ENCODE measurements at places on chromosomes 7 and 10.

DNA sequence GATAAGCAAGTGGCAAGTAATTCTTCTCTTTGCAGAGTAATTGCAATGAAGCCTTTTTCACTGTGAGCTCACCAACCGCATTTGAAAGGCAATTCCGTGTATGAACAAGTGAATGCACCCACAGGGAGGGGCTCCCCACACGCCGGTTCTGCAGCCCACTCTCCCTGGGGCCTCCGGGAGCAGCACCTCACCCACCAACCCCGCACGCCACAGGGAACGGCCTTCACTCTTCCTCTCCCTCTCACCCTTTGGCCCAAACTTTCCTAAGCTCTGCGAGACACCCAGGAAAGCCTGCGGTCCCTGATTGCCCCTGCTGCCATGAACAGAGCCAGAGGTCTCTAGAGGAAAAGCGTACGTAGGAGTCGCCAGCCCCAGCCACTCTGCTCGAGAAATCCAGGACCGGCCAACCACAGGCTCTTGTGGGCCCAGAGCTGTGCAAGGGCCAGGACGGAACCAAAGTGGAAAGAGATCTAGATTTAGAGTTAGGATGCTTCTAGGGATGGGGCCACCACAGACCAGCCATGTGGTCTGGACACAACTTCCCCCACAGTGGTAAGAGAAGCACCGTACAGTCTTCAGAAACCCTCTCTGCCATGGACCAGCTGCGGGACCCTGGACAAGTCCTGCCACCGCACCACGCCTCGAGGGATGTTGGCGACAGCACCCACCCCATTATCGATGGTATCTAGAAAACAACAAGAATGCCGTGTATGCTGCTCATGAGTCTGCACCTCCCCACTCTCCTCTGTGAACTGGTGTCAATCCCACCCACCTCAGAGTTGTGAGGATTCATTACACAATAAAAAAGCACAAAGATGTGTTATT is 3.6 kb downstream of the WDR86 start:
- DNase-seq = no peak

GRCh38 chr10:120355425-120355824 is 101.6 kb upstream of the PLPP4 start:
- no peak for DNase-seq

- DNase-seq = no peak
These were observed 57.6 kb upstream of the MDFIC start for GRCh38 chr7:114864278-114864677.

DNA sequence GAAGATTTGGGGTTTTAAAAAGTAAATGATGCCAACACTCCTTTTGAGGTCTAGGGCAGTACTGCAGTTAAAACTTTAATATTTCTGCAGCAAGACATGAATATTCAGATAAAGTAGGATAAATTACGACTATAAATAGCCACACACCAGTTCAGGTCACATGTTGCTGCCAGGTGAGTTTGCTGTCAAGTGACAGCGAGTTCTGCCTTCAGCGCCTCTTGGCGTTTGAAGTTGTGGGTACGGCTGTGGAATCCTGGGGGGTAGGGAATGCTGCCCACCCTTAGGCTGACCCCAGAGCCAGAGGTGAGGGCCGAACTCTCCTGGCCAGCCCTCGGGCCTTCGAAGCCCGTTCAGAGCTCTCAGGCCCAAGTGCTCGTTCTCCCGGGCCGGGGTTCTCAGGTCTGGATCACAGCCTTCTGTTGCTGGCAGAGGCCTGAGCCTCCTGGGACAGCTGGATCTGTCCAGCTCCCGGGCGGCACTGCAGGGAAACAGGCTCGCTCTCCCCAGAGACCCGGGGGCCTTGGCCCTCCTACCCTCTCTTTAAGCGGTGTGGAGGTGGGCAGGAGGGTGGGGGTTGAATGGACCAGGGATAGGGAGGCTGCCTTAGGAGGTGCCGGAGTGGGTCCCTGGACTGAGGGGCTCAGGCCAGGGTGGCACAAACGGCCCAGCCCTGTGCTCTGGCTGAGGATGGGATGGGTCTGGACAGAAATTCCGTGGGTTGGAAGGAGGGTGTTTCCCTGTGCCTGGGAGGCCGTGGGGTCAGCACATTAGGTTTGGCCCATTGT is 5.4 kb downstream of the BRI3 start:
- DNase-seq = no peak

DNA sequence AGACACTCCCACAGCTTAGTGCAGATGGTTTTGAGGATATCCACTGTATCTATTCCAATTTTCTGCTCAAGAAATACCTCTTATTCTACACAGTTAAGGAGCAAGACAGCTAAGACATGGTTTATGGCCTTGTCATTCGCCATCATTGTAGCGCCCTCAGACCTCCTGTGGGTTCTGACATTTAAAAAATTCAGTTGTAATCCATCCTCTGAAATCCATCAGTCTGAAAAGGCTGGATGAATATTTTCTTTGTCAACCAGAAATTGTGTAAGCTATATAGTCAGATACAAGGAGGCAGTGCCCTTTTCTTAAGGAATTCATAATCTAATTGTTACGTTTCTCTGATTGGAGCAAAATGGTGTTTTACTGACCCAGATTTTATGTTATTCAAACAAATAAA is 353.6 kb downstream of the GALNT17 start:
- no peak for DNase-seq

DNA sequence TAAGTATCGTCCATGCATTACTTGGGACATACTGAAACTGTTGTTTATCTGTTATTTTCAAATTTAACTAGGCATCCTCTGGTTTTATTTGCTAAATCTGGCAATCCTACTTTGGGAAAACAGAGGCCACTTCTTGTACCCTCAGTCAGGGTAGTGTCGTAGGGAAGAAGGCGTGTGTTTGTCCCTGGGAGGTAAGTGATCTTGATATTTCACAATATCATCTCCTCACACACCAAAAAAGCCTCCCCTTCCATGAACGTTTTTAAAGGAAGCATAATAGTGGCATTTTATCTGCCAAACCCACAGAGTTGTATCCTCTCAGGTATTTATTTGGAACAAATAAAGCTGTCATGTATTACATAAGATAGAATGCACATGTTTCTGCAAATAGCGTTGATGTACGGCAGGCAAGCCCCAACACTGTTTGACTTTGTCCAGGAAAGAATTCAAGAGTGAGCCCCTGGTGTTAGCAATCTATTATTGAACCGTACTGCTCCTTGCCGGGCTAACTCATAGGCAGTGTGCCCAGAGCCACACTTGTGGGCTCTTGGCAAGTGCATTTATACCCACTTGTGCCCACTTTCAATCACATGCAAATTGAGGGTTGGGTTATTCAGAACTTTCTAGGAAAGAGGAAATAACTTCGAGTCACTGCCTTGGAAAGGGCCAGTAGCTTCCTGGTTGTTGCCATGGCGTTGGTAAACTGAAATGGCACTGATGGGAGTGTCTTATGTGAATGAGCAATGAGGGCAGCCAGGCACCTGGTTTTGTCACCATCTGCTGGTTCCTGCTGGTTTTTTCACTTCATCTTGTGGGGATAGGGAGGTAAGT is 266.0 kb downstream of the USP6NL start:
- DNase-seq = peak; percentile 14

GRCh38 chr7:80584778-80585177 is 53.7 kb upstream of the CD36 start:
- DNase-seq = no peak

DNA sequence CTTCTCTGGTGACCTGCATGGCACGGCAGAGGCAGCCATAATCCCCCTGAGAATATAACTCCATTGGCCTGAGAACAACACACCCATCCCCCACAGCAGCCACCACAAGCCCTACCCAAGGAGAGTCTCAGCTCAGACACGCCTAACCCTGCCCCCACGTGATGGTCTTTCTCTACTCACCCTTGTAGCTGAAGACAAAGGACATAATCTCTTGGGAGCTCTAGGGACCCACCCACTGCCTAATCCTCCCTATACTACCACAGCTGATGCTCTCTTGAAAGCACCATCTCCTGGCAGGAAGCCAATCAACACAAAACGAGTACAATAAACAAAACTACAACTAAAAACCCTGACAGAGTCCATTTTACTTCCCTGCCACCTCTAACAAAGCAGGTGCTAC is 30.7 kb upstream of the HPSE2 start:
- DNase-seq = no peak

- no peak for DNase-seq
These were observed 24.0 kb downstream of the COL26A1 start for GRCh38 chr7:101386558-101387231.

GRCh38 chr7:74388880-74389415 is 64.8 kb upstream of the GTF2IRD1 start:
- no peak for DNase-seq

DNA sequence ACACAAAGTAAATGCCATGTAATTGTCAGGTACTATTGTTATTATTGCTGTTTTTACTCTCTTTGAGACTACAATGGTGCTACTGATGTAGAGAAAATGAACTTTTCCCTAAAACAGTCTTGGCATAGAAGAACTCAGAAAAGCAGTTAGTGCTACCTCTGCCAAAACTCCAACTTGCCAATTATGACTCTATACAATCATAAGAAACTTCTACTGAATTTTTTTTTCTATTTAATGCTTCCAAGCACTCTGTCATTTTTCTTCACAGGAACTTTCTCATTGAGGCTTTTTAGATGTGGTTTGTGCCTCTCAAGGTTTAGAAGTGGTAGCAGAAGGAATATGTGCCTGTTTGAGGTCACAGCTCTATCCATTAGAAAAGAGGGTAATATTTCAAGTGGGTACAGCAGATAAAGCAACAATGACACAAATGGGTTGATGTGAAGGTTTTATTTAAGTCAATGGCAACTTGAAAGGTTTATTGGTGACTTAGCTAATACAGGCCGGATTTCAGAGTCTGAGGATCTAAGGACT is 64.0 kb upstream of the FERD3L start:
- DNase-seq = no peak

DNA sequence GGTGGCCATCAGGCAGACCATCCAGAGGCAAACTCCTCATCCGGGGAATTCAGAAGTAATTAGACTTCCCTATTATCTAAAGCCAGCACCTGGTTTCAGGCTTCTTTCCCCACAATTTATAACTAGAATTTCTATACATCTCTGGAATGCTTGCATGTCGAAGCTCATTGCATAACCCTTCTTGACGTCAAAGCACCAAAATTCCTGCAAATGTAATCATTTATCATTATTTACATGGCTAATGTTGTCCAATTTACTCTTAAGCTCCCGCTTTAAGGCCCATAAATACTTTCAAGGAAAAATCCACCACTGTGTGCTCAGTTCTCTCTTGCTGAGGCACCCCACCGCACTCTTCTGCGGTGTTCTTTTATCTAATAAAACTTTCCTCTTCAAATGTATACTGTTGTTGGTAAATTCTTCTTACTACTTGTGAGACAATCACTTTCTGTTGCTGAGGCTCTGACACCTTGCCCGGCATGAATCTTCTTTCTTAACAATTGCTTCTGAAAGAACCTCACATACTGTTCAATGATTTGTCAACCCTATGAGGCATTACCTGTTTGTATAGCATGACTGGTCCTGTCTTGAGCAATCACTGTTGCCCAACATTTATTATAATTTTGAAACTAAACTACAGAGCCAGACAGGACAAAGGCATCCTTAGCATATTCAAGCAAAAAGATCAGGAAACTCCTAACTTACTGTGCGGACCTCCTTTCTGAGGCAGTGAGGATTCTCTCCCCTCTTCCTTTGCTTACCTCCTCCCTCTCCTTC is 17.4 kb upstream of the GPR141 start:
- DNase-seq = no peak

GRCh38 chr10:120474956-120475355 is 17.9 kb downstream of the PLPP4 start:
- no peak for DNase-seq

GRCh38 chr10:125194814-125195213 is 34.5 kb upstream of the CTBP2 start:
- DNase-seq = no peak

GRCh38 chr7:45917658-45918057 is 3.4 kb downstream of the IGFBP3 start:
- peak; percentile 78 for DNase-seq

- DNase-seq = peak; percentile 4
These were observed 102.4 kb downstream of the SEMA3A start for GRCh38 chr7:84092207-84092606.

- no peak for DNase-seq
These were observed 14.0 kb downstream of the C10orf88 start for GRCh38 chr10:122939856-122940543.

DNA sequence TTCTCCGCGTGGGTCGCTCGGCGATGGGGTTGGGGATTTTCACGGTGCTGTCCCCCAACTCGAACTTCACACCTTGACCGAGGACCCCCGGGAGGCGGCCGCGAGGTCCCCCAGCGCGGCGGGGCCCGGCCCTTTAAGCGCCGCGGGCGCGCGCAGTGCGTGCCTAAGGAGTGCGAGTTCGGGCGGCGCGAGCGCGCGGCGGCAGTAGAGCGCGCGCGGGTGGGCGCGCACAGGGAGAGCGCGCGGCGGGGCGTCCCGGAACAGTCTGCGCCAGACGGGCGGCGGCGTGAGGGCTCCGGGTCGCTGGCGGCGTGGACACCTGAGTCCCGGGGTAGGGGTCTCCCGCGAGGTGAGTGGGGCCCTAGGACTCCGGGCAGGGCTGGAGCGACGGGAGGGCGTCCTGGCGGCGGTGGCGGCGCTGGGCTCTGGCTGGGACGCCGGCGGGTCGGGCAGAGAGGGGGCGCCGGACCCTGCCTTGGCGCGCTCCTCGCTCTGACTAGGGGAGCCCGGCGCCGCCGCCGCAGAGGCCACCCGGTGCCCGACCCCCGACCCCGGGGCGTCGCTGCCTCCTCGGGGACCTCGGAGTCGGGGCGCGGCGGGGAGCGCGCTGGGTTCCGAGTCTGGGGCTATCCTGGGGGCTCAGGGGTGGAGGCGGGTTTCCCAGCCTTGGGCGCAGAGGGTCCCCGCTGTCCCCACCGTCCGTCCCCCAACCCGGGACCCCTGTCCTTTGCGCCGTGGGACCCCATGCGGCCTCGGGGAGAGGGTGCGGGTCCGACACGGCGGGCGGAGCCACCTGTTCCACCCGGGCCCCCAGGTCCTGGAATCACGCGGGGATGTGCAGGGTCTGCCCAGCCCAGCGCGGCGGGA is at the start of gene PROSER2:
PROSER2 (plus strand) TSS at position 235 of the 867 bp plus-strand sequence. CDS start 28,722 bp downstream, outside the sequence.
- peak; percentile 12 for DNase-seq

DNA sequence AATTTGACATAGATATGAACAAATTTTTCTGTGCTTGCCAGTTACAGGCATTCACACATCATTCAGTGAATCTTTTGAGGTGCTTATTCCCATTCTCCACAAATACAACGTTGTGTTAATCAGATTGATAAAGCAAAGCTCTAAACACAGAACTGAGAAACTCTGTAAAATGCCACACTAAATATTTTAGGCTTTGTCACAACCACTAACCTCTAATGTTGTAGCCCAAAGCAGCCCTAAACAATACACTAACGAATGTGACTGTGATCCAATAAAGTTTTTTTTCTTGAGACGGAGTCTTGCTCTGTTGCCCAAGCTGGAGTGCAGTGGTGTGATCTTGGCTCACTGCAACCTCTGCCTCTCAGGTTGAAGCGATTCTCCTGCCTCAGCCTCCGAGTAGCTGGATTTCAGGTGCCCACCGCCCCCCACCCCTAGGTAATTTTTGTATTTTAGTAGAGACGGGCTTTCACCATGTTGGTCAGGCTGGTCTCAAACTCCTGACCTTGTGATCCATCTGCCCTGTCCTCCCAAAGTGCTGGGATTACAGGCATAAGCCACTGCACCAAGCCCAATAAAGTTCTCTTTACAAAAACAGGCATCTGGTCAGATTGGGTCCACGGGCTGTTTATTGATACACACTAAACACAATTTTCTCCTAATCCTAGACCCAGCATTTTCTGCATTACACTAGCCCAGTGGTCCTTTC is 6.9 kb downstream of the CYCS start:
- peak; percentile 10 for DNase-seq

Measured in stimulated activated CD4-positive, alpha-beta T cell treated with anti-CD3 and anti-CD28 coated beads, Interleukin-12 subunit alpha, Interleukin-12 subunit beta, amount 100 ng/mL, for 48 hours (primary cell).